ENCODE measurements at places on chromosomes 3 and 15. TPM values are rescaled to one million over a fixed set of nuclear protein-coding genes. Genes with fewer than 3 reads are reported as not detected.

Gene GPR87
- total RNA-seq: 0.18 TPM

DNA sequence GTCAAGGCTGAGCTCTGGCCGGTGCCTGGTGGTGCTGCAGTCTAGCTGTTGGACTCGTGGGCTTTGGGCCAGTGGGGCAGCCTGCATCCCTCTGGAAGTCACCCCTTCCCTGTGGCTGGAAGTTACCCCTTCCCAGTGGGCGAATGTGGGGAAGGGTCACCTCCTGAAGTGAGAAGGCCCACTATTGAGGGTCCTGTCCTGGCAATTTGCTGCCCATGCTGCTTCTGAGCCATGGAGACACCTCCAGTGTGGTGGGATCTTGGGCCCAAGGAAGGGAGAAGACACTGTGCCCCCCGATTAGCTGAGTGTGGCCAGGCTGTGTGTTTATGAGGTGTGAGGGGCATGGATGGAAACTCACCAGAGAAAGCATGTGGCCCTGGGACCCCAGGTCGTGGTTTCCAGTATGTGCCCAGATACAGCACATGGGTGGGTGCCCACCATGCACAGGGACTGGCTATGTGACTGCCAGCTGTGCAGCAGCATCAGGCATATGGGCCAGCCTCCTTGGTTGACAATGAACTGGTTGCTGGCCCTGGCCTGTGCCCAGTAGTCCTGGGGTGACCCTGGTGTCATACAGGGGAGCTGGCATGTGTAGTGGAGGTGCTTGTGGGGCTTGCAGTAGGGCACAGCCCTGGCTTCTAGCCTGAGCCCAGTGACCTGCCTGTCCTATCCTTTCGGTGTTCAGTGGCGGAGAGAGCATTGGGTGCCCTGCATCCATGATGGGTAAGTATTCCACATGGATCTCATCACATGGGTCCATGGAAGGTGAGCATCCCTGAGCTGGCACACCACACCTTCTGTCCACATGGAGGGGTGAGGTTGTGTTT, 221.2 kb downstream of the SNRPN start:
- peak; percentile 17 for DNase-seq

Gene ANXA2
- 127 TPM for total RNA-seq

DNA sequence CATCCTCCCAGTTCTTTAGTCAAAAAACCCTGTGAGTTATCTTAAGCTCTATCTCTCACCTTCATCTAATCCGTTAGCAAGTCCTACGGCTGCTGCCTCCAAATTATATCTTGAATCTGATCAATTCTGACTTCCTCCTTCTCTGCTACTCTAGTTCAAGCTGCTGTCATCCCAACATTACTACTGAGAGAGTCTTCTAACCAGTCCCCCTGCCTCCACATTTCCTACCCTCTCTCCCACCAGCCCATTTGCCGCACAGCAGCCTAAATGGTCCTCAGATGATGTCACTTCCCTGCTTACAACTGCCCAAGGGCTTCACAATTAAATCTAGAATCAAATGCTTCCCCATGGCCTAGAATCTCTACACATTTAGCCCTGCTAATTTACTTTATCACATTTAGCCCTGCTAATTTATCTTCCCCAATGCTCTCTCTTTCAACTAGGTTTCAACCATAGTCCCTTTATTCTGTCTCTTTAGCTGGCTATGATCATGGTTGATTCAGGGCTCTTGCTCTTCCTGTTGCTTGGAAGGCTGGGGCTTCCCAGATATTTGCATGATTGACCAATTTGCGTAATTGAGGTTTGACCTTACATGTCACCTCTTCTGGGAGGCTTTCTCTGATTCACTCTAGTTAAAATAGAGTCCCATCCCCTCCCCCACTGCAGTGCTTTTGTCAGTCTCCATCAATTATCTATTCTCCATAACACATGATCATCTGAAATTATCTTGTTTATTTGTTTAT, 11.0 kb upstream of the ARL14 start:
- DNase-seq: no peak

DNA sequence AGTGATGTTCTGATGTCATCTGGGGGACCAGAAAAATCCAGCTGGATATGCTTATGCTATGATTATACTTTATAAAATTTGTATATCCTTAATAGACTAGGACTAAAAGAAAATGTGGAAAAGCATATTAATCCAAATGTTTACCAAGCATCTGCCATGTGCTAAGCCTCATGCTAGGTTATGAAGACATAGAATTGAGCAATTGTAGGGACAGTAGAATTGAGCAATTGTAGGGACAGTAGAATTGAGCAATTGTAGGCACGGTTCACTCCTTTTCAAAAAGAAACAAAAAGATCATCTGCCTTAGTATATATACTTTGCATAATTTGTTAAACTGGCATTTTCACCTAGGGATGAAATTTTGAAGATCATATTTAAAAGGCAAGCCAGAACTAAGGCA, 18.3 kb downstream of the ABHD5 start:
- no peak for DNase-seq

Gene CLEC3B
- not detected for total RNA-seq

DNA sequence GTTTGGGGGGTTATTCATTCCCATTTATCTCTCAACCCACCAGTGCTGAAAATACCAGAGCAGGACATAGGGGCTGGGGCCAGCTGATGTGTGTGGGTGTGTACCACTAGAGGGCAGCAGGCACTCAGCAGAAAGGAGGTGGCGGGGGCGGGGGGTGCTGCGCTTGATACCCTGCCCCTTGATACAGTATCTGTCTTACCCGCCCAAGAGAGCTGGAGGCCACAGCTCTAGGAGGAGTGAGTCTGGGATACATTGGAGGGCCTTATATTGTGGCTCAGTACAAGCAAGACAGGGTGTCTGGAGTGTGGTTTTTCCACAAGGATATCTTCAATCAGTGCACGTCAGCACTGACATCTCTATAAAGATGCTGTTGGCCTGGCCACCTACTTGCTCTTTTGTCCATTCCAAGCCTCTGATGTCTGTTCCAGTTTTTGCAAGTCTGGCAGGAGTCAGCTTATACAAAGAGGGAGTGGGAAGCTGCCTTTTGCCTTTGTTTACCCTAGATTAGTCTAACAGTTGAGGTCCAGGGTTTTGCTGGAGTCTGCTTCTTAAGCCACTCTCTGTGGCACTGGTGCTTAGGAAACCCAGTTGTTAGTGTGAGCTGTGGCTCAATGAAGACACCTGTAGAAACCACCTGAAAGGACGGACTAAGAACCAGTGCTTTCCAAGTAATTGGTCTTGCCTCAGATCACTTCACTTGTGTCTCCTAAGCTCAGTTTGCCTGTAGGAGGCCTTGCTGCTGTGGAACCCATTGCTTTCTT, 1.5 kb upstream of the RBM15B start:
- peak; percentile 76 for DNase-seq

DNA sequence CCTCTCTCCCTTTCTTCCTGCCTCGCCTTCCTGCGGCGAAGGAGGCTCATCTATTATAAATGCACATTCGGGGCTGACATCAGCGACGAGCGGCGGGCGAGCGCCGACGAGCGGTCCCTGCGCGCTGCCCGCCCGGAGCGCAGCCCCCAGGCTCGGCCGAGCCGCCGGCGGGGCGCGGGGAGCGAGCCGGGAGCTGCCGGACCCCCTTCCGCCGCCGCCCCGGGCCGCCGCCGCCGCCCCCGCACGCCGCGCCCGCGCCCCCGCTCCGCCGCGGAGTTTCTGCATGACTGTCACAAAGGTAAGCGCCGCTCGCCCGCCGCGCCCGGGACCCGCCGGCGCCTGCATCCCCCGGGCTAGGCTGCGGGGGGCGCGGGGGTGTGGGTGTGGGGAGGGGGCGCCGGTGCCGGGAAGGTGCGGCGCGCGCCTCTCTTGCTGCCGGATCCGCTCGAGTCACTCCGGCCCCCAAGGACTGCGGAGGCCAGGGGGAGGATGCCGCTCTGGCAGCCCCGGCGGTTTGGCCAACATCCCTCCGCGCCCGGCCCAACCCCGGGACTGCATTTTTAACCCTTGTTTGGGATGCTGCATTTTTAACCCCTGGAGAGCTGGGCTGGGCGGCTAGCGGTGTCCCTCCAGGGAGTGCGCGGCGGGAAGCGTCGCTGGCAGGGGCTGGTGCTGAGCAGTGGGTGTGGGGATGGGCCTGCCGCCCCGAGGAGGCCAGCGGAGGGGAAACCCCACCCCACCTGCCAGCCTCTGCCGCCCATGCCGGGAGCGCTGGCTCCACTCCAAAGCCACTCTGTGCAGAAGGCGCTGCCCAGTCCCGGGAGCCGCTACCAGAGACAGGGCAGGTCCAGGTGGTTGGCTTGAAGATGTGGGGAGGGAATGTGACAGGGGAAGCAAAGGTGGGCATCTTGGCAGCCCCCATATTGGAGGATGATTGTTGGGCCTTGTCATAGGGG, at the start of gene CORO2B:
TSS of gene CORO2B (plus strand) at position 14 of the 956 bp plus-strand sequence. CDS start at position 284, 270 bp downstream.
- peak; percentile 61 for DNase-seq

Gene IMPG2
- 0.02 TPM for total RNA-seq

GRCh38 chr15:63339006-63339766, 42.5 kb downstream of the CA12 start:
- DNase-seq: no peak

DNA sequence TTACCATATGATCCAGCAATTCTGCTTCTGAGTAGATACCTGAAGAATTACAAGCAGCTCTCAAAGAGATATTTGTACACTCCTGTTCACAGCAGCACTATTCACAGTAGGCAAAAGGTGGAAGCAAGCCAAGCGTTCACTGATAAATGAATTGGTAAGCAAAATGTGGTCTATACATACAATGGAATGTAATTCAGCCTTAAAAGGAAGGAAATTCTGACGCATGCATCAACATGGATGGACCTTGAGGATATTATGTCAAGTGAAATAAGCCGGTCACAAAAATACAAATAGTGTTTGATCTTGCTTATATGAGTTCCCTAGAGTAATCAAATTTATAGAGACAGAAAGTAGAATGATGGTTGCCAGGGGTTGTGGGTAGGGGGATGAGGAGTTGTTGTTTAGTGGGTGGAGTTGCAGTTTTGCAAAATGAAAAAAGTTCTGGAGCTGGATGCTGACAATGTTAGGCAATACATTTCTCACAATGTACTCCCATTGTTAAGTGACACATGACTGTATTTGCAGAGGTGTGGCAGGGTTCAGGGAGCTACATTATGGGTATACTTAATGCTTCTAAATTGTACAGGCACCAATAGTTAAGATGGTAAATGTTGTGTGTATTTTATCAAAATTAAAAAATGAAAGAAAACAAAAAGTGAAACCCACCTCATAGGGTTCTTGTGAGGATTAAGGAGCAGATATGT, 26.7 kb downstream of the SLC6A1 start:
- no peak for DNase-seq

Gene CELF6
- total RNA-seq: 0.13 TPM

Gene KBTBD12
- total RNA-seq: not detected

GRCh38 chr15:99387421-99388168, 136.3 kb downstream of the LRRC28 start:
- DNase-seq: no peak

- no peak for DNase-seq
Measured at GRCh38 chr15:100958326-100959065, 39.3 kb downstream of the LRRK1 start.

GRCh38 chr3:133573629-133574194, at the start of gene CDV3:
TSS of gene CDV3 (plus strand) at chr3:133573686. CDS start at chr3:133574045, 359 bp downstream.
- no peak for DNase-seq

GRCh38 chr3:22900296-22900695, 302.8 kb upstream of the UBE2E2 start:
- no peak for DNase-seq

All from H9 (cell line).